Hindlimb muscle (tissue), 1 donor: ENCODE measurements at places on chromosomes 3 and 15. TPM values are rescaled to one million over a fixed set of nuclear protein-coding genes. Genes with fewer than 3 reads are reported as not detected.

GOLGA8H gene
- 1.1 TPM for polyA plus RNA-seq

RTP3 gene
- polyA plus RNA-seq = 0.25 TPM

VGLL3 gene
- polyA plus RNA-seq = 37.5 TPM

TGM5 gene
- polyA plus RNA-seq = 0.08 TPM

CADM2 gene
- polyA plus RNA-seq = 5.8 TPM

MUSTN1 gene
- 203 TPM for polyA plus RNA-seq

SMAD6 gene
- polyA plus RNA-seq = 7.5 TPM

CYP19A1 gene
- 0.62 TPM for polyA plus RNA-seq

WWTR1 gene
- 85.2 TPM for polyA plus RNA-seq

DOCK3 gene
- polyA plus RNA-seq = 0.14 TPM

CCDC80 gene
- 59.4 TPM for polyA plus RNA-seq

A4GNT gene
- polyA plus RNA-seq = not detected

CEMIP gene
- polyA plus RNA-seq = 2.1 TPM

LMAN1L gene
- not detected for polyA plus RNA-seq

CCNB2 gene
- 14.0 TPM for polyA plus RNA-seq

COL6A6 gene
- polyA plus RNA-seq = 83.1 TPM

SH3BP5 gene
- polyA plus RNA-seq = 31.9 TPM

KCNH8 gene
- 0.04 TPM for polyA plus RNA-seq

ST3GAL6 gene
- 5.7 TPM for polyA plus RNA-seq

MAP1A gene
- 45.2 TPM for polyA plus RNA-seq

DISP2 gene
- polyA plus RNA-seq = 1.4 TPM

KCNAB1 gene
- 3.8 TPM for polyA plus RNA-seq

RAB6B gene
- polyA plus RNA-seq = 9.7 TPM

DNAJA4 gene
- 77.5 TPM for polyA plus RNA-seq

MASP1 gene
- polyA plus RNA-seq = 5.4 TPM

CNTN3 gene
- 7.2 TPM for polyA plus RNA-seq

GOLGA8R gene
- polyA plus RNA-seq = 8.3 TPM

GOLGA8F gene
- not detected for polyA plus RNA-seq

OXSR1 gene
- 33.6 TPM for polyA plus RNA-seq
